ENCODE measurements at places on chromosomes 6 and 20.

DNA sequence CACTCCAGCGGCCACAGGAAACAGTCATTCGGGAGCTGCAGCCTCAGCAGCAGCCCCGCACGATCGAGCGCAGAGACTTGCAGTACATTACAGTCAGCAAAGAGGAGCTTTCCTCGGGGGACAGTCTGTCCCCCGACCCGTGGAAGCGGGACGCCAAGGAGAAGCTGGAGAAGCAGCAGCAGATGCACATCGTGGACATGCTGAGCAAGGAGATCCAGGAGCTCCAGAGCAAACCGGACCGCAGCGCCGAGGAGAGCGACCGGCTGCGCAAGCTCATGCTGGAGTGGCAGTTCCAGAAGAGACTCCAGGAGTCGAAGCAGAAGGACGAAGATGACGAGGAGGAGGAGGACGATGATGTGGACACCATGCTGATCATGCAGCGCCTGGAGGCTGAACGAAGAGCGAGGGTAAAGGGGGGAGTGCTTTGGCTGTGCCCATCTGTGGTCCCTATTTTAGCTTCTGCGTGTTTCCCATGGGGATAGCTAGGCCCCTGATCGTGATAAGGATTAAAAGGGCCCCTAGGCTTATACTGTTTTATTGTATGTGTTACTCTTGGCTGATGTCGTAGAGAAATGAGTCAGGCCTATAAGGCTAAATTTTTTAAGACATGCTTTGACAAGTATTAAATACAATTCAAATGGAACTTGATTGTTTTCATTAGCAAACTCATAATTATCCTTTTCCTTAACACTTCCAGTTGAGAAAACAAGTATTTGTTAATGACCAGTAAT lies 45.5 kb upstream of the KIF25 start:
- DNase-seq: no peak

GRCh38 chr6:23412770-23413169 lies 713.2 kb upstream of the NRSN1 start:
- DNase-seq: no peak

GRCh38 chr6:166555086-166555485 lies 31.4 kb downstream of the RAMACL start:
- DNase-seq: no peak

DNA sequence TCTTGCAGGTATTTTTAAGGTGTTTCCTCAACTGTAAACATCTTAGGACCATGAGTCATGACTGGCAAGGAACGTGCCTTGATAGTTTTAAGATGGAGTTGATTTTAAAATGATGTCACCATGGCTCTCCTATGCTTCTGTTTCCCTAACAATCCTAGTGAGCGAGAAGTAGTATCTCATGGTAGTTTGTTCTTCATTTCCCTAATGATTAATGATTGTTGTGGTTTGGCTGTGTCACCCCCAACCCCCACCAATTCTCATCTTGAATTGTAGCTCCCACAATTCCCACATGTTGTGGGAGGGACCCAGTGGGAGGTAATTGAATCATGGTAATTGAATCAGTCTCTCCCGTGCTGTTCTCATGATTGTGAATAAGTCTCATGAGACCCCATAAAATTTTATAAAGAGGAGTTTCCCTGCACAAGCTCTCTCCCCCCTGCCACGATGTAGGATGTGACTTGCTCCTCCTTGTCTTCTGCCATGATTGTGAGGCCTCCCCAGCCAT lies 16.8 kb upstream of the BNIP5 start:
- DNase-seq: no peak
